ENCODE measurements at places on chromosomes 7 and 10.
A peak's percentile ranks its signal among the peaks of the same experiment; 100 is the strongest.

DNA sequence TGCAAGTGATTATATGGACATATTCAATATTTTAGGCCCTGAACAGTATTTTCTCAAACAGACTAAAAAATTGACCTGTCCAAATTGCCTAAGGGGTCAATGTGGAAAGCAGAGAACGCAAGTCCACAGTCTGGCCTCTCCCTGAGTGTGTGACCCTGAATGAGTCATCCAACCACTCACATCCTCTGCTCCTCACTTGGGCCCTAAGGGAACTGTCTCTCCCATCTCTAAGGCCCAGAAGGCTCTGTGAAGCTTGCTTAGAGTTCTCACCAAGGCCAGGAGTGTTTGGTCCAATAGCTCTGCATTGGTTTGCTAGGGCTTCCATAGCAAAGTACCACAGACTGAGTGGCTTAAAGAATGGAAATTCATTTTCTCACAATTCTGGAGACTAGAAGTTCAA, 155.1 kb downstream of the LSM5 start:
- no peak for DNase-seq

DNA sequence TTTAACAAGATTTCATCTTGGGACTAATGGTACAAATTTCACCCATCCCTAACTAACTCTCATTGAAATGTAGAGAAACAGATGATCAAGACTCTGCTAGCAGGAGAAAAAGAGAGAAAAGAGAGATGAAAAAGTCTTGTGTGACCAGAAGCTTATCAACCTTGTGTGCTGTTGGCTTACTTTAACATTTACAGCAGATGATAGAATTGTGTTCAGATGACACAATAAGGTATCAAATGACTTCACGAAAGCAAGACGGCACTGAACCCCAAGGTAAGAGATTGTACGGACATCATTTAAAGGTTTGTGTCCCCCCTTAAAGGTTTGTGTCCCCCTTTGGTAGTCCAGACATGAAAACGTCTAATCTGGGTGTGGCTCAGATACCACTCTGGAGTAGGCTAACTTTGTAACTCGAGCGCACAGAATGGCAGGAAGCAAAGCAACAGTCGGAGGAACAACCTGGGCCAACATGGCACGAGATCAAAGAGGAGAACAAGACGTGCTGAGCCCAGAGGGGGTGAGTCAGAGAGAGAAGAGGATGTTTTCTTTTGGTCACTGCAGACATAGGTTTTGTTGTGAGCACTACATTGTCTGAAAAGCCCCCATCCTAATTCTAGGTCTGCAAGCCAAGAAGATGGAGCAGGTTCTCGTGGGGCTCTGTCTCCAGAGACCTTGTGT, 10.4 kb upstream of the LMBR1 start:
- no peak for DNase-seq

- DNase-seq = no peak
Observed at GRCh38 chr10:132104062-132104461, 38.3 kb downstream of the JAKMIP3 start.

DNA sequence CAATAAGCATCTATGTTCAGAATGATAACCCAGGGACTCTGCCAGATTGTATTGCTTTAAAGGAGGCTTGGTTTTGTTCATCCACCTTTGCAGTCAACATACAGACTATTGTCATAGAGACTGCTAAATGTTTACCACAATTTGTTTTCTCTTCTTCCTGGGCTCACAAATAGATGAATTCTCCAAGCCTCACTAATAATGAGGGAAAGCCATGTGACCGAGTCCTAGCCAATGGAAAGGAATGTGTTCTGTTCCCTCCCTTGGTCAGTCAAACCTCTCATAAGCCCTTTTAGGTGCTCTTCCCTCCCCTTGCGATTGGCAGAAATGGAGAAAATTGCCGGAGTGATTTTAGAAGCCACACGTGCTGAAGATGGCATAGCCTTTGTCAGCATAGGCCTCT, 136.9 kb downstream of the RTKN2 start:
- no peak for DNase-seq

DNA sequence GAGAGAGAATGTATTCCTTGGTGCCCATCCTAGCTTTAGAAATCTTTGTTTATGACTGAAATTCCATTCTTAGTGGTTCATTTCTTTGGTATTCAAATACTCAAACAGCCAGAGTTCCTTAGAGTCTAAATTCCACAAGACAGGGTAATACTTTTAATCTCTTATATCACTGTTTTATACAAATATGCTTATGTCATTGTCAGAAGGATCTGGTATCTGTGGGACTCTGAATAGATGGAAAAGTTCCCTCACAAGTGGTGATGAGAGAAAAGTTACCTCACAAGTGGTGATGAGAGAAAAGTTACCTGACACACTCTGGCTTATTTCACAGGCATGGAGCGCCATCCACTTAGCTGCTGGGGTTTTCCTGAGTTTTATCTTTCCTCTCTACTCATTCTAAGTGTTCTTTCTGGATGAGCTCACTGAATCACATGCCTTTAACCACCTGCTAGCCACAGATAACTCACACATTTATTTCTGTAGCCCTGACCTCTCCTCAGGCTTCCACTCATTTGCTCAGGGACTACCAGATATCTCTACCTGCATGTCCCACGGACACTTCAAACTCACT, 784.0 kb downstream of the SUGCT start:
- no peak for DNase-seq

DNA sequence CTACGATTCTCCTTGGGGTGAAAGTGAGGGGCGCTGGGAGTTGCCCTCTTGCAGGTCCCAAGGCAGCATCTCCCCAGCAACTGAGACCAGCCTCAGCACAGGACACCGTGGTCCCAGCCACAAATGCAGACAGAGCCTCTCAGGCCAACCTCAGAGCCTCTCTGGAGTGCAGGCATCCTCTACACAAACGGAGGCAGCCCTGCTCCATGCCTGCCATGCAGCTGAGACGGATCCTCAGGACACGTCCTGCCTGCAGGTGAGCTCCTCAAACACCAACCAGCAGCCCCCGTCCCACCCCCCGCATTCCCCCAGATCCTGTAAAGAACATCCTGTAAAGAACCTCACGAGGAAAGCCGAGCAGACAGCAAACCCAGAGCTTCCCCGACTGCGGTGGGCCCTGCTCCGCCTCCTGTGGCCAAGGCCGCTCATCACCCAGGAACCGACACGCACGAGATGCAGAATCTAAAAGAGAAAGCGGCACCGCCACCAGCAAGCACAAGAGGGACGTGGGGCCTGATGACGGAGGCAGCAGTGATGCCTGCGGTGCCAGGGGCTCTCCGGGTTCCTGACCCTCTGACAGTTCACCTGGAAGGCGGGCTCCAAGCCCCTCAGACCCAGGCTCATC, 186.9 kb downstream of the PTPRN2 start:
- DNase-seq = no peak

GRCh38 chr7:133360201-133360600, 107.3 kb downstream of the EXOC4 start:
- DNase-seq = no peak

DNA sequence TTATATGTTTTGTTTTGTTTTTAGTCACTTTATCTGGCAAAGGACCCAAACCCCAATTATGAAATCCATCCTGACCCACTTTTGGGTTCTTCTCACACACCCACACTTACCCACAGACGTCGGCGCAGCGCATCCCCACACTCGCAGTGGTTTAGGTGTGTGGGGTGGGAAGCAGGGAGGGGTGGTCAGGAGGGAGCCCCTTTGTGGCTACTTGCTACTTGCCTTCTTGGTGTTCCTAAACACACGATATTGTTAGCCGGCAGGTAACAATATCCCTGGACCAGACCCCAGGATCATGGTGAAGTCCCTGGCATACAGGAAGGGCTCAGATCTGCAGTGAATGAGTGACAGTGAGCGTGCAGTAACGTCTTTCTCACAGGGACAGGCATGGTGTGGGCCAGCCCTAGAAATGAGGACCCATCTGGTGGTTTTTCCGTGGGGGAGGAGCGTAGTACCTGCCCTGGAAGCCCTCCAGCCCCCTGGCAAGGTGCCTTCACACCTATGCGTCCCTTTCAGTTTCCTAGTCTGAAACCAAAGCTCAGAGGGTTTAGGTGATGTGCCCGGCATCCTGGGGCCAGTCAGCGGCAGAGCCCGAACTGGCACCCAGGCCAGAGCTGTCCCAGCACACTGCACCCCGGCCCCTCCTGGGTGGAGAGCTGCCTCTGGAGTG, 4.4 kb downstream of the SPOCK2 start:
- peak; percentile 71 for DNase-seq

DNA sequence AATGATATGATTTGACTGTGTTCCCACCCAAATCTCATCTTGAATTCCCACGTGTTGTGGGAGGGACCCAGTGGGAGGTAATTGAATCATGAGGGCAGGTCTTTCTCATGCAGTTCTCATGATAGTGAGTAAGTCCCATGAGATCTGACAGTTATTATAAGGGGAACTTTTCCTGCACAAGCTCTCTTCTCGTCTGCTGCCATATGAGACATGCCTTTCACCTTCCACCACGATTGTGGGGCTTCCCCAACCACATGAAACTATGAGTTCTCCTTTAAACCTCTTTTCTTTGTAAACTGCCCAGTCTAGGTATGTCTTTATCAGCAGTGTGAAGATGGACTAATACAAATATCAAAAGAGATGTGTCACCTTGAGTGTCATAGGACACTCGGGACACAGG, 502.7 kb upstream of the PODXL start:
- no peak for DNase-seq

- no peak for DNase-seq
Observed at GRCh38 chr10:1083581-1083980, 27.4 kb downstream of the WDR37 start.

GRCh38 chr10:100338434-100339036, 8.5 kb upstream of the SCD start:
- peak; percentile 86 for DNase-seq

DNA sequence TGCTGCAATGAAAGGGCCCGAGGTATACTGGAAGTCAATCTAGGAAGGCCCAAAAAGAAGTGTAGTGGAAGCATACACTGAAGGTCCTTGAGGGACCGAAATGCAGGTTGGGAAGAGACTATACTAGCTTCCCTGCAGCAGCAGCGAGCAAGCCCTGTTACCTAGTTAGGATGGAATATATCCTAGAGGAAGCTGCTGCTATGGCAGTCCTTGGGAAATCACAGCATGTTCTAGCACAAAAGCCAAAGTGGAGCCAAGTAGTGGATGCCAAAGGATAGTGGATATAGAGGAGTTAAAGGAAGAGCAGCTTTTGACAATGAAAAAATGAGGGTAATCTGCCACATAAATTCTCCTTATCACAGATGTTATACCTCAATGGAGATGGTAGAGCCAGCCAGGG, 123.8 kb upstream of the STARD3NL start:
- DNase-seq = no peak

DNA sequence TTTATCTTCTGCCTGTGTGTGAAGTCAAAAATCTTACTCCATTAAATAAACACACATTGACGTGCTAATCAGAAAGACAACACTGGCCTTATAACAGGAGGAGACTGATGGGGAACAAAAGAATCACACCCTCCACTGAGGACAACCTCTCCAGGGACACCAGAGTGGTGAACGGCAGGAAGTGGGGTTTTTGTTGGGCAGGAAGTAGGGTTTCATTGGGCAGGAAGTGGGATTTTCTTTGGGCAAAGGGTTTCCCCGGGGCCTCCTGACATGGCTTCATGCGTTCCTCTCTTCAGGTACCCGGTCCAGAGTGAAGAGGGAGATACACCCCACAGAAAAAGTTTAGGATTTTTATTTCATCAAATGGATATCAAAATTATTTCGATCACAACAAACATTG, 30.6 kb downstream of the ADARB2 start:
- peak; percentile 8 for DNase-seq

DNA sequence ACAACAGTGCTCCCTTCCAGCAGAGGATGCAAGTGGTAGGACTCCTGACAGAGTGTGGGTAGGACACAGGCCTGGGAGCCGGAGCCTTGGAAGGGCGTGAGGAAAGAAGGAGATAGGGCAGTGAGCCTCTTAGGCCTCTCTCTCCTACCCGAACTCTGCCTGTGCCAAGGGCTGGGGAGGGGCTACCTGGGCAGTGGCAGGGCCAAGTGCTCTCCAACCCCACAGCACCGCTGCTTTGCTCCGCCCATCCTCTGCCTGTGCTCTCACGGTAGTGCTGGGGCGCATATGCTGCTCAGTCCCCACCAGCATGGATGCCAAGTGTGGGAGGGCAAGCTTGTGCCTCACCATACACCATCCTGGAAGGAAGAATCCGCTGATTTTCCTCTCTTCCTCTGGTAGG, 7.5 kb downstream of the FAM131B start:
- no peak for DNase-seq

- DNase-seq = no peak
Observed at GRCh38 chr7:55129541-55130394, 111.0 kb downstream of the EGFR start.

GRCh38 chr7:1549357-1550004, 6.5 kb downstream of the TMEM184A start:
- no peak for DNase-seq

GRCh38 chr10:930625-931325, 730 bp downstream of the LARP4B start:
- peak; percentile 26 for DNase-seq

DNA sequence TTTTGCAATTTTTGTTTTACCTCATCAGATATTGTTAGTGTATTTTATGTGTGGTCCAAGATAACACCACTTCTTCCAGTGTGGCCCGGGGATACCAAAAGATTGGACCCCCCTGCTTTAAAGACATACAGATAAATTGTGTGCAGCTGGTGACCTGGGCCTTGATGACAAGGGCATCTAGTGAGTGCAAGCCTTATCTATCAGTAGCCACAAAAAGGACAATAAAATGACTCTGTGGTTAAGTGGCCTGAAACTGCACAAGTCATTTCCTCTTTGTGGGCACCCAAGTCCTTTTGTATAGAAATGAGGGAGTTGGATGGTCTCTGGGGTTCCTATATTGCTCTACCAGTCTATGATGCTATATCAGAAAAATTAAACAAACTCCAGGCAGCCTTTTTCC, 98.1 kb downstream of the PARD3 start:
- DNase-seq = no peak

- no peak for DNase-seq
Observed at GRCh38 chr7:36949711-36950600, 225.7 kb upstream of the AOAH start.

GRCh38 chr10:95963991-95964389, 56.2 kb downstream of the CC2D2B start:
- no peak for DNase-seq

- no peak for DNase-seq
Observed at GRCh38 chr10:66782776-66783175, 143.1 kb upstream of the LRRTM3 start.

DNA sequence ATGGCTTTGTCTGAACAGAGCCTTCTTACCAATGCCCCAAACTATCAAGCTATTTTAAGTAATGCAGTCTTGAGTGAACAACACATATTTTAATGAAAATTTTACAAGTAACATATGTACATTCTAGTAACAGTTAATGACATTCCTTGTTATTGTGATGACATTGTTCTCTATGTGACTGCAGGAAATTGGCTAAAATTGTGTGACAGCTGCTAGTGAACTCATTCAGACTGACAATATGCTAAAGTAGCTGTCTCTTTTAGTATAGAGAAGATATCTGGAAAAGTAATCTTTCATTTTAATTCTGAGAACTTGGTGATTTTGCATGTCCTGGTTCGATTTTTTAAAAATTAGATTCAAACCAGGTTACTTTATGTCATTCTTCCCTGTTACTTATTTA, 259.8 kb upstream of the MAGI2 start:
- no peak for DNase-seq

- no peak for DNase-seq
Observed at GRCh38 chr10:51629934-51630639, 69.3 kb downstream of the CSTF2T start.
